Stimulated activated CD4-positive, alpha-beta T cell treated with anti-CD3 and anti-CD28 coated beads, Interleukin-2, amount 100 ng/mL, for 24 hours (primary cell): ENCODE measurements at places on chromosomes 5 and 9.

- DNase-seq: no peak
Observed at GRCh38 chr9:18404434-18405029, 69.4 kb upstream of the ADAMTSL1 start.

- DNase-seq: no peak
Observed at GRCh38 chr9:37784291-37784615, 611 bp downstream of the EXOSC3 start.

DNA sequence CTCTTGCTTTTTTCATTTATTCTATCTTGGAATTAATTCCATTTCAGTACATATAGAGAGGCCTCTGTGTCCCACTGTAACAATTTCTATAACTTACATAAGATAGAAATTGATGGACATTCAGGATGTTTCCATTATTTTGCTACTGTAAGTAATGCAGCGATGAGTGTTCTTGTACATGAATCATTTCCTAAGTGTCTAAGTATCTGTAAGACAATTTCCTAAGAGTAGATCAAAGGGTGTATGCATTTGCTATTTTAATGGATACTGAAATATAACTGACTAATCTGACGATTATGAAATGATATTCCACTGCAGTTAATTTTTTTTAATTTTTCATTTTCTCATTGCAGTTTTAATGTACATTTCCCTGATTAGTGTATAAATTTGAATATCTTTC, 23.0 kb upstream of the RBM22 start:
- DNase-seq: no peak

- no peak for DNase-seq
Observed at GRCh38 chr5:150246429-150246828, 43.1 kb downstream of the CAMK2A start.

DNA sequence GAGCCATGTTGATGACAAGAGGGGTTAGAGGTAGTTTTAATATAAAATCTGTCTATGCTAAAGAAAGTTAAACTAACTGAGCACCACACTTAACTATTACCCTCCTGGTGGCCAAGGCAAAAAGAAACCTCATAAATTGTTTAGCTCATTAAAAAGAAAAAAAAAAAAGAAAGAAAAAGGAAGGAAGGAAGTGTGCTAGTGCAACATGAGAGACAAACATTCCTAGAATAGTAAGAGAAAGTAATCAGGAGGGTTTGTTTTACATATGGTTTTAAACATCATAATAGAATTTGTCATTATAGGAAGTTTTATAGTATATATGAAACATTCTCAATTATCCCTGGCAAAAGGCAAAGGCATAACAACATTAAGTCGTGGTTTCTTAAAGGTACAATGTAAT, 152.3 kb downstream of the SNX18 start:
- DNase-seq: no peak

- no peak for DNase-seq
Observed at GRCh38 chr9:128317629-128318028, 4.6 kb downstream of the TRUB2 start.

DNA sequence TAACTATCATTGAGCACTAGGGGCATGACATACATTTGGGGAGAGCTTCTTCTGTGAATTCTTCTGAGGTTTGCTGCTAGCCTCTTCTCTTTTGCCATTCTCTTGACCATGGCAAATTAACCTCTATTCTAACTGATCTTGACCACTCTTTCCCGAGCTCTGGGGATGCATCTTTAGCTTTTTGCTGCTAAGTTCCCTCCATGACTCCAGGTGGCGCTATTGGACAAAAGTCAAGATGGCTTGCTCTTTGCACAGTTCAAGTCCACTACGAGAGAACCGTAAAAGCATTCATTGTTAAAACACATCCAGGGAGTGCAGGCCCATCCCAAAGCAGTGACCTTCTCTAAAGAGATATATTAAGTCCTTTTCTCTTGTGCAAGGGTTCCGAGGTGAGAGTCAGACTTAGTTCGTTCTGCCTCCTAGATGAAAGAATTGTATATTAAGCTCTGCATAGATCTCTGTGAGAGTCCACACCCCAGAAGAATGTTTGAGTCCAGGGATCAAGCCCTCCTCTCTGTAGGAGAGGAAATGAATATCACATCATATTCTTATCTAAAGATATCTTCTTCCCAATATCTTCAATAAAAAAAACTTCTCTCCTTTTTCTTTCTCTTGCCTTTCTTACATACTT, 1152.9 kb upstream of the CDH6 start:
- DNase-seq: no peak

DNA sequence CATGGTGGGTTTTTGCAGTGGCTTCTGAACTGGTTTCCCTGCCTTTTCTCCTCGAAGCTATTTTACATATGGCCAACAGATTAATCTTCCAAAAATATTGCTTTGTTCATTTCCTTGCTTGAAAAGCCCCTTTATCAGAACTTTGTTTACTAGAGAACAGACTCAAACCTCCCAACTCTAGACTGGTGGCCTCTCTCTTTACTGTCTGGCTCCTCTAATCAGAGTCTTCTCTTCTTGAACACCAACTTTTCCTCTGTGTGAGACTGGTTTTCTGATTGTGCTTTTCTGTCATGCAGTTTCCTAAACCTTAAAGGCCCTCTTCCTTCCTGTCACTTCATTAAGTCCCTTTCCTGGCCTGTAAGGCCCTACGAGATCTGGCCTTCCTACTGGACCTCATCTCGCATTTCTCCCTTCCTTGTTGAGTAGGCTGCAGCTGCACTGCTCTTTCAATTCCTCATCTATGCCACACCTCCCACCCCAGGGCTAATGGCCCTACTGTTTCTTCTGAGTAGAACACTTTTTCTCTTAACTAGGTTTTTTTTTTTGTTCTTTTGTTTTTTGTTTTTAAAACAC, 5.7 kb downstream of the C9orf43 start:
- DNase-seq: no peak
